ENCODE measurements at places on chromosomes 6 and 20. TPM values are rescaled to one million over a fixed set of nuclear protein-coding genes. Genes with fewer than 3 reads are reported as not detected.

The GSTA2 gene
- not detected for total RNA-seq

The TGM3 gene
- total RNA-seq: not detected

The CST9L gene
- not detected for total RNA-seq

The PTCRA gene
- total RNA-seq: not detected

The C6orf58 gene
- total RNA-seq: 1.3 TPM

The C6orf15 gene
- not detected for total RNA-seq

The MEI4 gene
- not detected for total RNA-seq

GRCh38 chr6:119171088-119171841 is 92.8 kb upstream of the FAM184A start:
- DNase-seq: no peak

GRCh38 chr6:49551866-49552129 is 1.3 kb downstream of the C6orf141 start:
- no peak for DNase-seq

GRCh38 chr6:112310439-112311125 is 36.5 kb upstream of the RFPL4B start:
- DNase-seq: no peak

GRCh38 chr6:53095716-53096115 is 30.5 kb downstream of the FBXO9 start:
- no peak for DNase-seq

- no peak for DNase-seq
Observed at GRCh38 chr20:49584418-49585382, 16.8 kb upstream of the PTGIS start.
